ENCODE measurements at places on chromosomes 5 and 9.

GRCh38 chr5:37606148-37606547, 227.0 kb downstream of the WDR70 start:
- no peak for DNase-seq

DNA sequence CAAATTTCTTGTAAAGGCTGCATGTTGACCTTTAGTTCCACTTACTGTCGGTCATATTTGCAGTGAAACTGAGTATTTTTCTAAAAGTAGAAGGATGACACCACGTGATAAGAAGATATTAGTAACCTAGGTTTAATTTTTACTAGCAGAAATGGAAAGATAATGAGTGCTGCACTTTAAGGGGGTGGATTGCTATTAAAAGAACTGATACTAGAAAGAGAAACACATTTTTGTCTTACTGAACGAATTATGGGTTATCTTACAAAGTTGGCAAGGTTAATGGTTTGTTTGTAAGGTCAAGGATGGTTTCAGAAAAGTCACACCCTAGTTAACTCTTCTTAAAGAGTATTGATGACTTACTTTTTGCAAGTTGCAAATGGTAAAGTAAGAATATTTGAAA, 2.4 kb downstream of the MACIR start:
- DNase-seq: no peak

GRCh38 chr9:72827950-72828731, 124.7 kb downstream of the ALDH1A1 start:
- no peak for DNase-seq

- DNase-seq: no peak
These were observed 15.4 kb downstream of the CPEB4 start for GRCh38 chr5:173903396-173904140.

- no peak for DNase-seq
These were observed 575.3 kb downstream of the RAB3C start for GRCh38 chr5:59158165-59158564.

- no peak for DNase-seq
These were observed 21.9 kb upstream of the PLIN2 start for GRCh38 chr9:19149230-19149629.

GRCh38 chr9:127753622-127754021, 18.5 kb upstream of the TOR2A start:
- no peak for DNase-seq
